ENCODE measurements at places on chromosomes 11 and 22.

DNA sequence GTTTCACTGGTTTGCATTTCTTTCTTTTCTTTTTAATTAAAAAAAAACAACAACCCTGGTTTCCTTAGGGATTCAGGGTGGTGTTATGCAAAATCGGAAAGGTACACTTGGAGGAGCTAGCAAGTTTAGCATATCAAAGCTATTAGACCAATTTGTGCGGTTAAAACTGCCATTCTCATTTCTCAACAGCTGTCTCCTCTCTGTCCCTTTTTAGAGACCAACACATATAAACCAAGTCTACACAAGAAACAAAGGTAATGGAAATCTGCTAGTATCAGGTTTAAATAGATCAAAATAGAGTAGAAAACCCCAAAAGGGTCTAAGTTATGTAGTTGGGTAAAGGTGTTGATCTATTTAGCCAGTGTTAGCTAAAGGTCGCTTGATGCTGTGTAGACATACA lies 1.7 kb upstream of the SESN3 start:
- H3K27ac ChIP-seq: peak overlapping the region; percentile 96
- DNase-seq: no peak
- H3K36me3 ChIP-seq: no peaks in the 10 kb centered on the region
- H3K27me3 ChIP-seq: no peaks in the 10 kb centered on the region

DNA sequence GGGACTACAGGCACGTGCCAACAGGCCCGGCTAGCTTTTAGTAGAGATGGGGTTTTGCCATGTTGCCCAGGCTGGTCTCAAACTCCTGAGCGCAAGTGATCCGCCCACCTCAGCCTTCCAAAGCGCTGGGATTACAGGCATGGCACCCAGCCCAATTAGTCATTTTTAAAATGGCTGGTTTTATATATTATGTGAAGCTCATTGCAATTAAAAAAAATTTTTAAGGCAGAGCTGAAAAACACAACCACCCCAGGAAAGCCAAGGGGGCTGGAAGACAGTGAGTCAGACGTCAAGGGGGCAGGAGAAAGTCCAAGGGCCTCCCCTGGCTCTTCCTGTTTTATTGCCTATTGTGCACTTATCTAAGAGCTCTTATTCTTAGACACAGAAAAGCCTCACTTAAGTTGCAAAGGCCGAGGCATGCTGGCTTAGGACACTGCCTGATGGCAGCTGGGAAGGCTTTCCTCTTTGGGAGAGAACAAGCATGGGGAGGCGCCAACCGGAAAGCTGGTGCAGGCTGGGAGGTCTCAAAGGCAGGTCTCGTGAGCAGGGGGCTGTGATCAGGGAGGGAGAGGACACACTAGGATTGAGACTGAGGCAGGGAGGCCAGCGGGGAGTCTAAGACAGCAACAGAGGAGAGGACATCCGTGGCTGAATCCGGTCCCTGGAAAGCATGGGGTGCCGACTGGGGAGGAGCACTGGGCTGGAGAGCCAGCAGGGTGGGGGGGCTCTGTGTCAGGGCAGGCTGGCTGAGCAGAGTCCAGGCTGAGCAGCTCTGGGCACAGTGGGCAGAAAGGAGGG lies 11.1 kb upstream of the OSM start:
- H3K27ac ChIP-seq: no peak overlapping the region
- H3K4me1 ChIP-seq: no peaks in the 10 kb centered on the region
- H3K36me3 ChIP-seq: no peaks in the 10 kb centered on the region
- DNase-seq: no peak

- no peaks in the 10 kb centered on the region for H3K4me1 ChIP-seq
- no peaks in the 10 kb centered on the region for H3K36me3 ChIP-seq
- H3K4me3 ChIP-seq: no peak overlapping the region
- H3K27ac ChIP-seq: no peak overlapping the region
Measured at GRCh38 chr11:69974528-69974927, 103.6 kb upstream of the ANO1 start.

GRCh38 chr11:126421271-126421671 lies 65.8 kb downstream of the ST3GAL4 start:
- no peak overlapping the region for H3K4me3 ChIP-seq
- H3K4me1 ChIP-seq: no peaks in the 10 kb centered on the region
- H3K27ac ChIP-seq: peak overlapping the region; percentile 38
- no peaks in the 10 kb centered on the region for H3K27me3 ChIP-seq
- DNase-seq: no peak
- no peaks in the 10 kb centered on the region for H3K36me3 ChIP-seq

DNA sequence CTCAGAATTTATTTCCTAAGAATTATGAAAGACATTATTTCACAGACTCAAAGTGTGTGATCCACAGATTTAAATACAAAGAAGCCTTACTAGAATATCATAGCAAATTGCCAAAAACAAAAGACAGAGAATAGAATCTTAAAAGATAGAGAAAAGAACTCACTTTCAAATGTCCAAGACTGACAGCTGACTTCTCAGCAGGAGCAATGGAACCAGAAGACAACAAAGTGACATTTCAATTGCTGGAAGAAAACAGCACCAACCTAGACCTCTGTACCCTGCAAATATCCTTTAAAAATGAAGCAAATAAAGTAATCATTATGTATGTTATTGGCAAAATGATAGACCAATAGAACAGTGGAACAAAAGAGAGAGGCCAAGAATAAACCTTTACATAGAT lies 109.2 kb downstream of the TTC17 start:
- H3K4me1 ChIP-seq: no peaks in the 10 kb centered on the region
- no peak for DNase-seq
- H3K4me3 ChIP-seq: no peak overlapping the region
- H3K36me3 ChIP-seq: no peaks in the 10 kb centered on the region
- H3K27me3 ChIP-seq: no peaks in the 10 kb centered on the region

DNA sequence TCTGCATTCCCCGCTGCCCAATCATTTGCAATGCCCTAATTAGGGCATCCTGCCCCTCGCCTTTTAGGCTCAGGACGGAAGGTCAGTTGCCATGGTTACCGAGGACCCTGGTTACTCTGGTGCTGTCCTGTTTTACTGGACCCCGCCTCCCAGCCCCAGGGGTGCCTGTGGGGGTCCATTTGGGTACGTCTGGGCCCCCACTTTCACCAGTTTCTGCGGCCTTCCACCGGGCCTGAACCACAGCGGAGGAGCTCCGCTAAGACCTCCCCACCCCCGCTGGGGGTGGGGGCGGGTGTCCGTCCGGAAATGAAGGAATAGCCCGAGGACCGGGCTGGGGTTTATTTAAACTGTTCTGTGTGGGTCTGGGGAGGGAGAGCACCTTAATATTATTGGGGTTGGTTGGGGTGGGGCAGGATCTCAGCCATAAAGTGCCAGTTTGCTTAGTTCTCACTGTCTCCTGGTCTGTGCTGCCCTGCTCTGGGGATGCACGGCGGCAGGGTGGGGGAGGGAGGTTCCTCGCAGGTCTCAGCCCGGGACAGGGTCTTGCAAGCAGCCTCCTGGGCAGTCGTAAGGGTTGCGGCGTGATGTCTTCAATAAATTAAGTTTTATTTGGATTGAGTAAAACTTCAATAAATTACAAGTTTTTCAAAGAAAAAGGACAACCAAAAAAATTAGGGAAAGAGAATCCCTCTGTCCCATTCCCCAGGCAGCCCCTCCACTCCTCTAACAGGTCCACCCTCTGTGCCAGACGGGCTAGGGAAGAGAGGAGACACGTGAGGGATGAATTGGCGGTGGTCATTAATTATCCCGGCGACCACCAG lies 5.3 kb downstream of the PHOX2A start:
- no peak overlapping the region for H3K27ac ChIP-seq
- no peak overlapping the region for H3K4me3 ChIP-seq
- H3K36me3 ChIP-seq: peaks cover 23% of the 10 kb centered on the region
- no peaks in the 10 kb centered on the region for H3K27me3 ChIP-seq
- no peaks in the 10 kb centered on the region for H3K4me1 ChIP-seq

GRCh38 chr11:84437071-84437980 lies 1151.2 kb upstream of the CCDC90B start:
- H3K4me3 ChIP-seq: no peak overlapping the region
- no peaks in the 10 kb centered on the region for H3K27me3 ChIP-seq
- DNase-seq: peak; percentile 76
- no peak overlapping the region for H3K27ac ChIP-seq
- H3K36me3 ChIP-seq: no peaks in the 10 kb centered on the region
- peaks cover 4% of the 10 kb centered on the region for H3K4me1 ChIP-seq

- H3K4me1 ChIP-seq: no peaks in the 10 kb centered on the region
- peak; percentile 71 for DNase-seq
- peak overlapping the region; percentile 28 for H3K4me3 ChIP-seq
Measured at GRCh38 chr11:30585125-30585891, 845 bp downstream of the MPPED2 start.

- peak; percentile 38 for DNase-seq
- H3K4me1 ChIP-seq: no peaks in the 10 kb centered on the region
- H3K4me3 ChIP-seq: no peak overlapping the region
- H3K27ac ChIP-seq: peak overlapping the region; percentile 46
- H3K27me3 ChIP-seq: no peaks in the 10 kb centered on the region
Measured at GRCh38 chr22:35622191-35622913, 5.2 kb upstream of the MB start.

DNA sequence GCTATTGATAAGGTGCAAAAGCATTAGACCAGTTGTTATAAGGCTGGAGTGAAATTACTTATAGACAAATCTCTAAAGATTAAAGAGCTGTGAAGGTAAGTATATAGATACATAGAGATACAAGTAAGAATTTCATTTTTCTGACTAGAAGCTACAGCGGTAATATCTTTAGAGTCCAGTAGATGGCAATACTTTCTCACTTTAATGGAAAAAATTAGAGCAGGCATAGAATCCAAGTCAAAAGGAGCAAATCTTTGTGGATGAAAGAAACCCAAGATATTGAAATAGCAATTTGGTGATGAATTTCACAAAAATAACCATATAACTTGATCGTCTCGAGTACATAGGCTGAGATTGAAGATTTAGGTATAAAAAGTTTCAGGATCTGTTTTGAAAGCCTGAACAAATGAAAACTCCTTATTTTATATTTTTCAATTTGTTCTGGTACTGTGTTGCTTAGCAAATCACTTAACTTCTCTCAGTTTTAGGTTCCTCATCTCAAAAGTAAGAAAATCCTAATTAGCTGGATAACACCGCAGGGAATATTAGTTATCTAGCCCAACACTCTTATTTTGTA lies 81.9 kb downstream of the UVRAG start:
- no peaks in the 10 kb centered on the region for H3K27me3 ChIP-seq
- no peak overlapping the region for H3K27ac ChIP-seq
- H3K4me3 ChIP-seq: no peak overlapping the region
- H3K36me3 ChIP-seq: no peaks in the 10 kb centered on the region
- H3K4me1 ChIP-seq: no peaks in the 10 kb centered on the region

GRCh38 chr22:46462726-46463371 lies 74.6 kb downstream of the CELSR1 start:
- H3K27ac ChIP-seq: no peak overlapping the region
- no peak overlapping the region for H3K4me3 ChIP-seq
- no peaks in the 10 kb centered on the region for H3K36me3 ChIP-seq
- no peaks in the 10 kb centered on the region for H3K4me1 ChIP-seq
- no peaks in the 10 kb centered on the region for H3K27me3 ChIP-seq

DNA sequence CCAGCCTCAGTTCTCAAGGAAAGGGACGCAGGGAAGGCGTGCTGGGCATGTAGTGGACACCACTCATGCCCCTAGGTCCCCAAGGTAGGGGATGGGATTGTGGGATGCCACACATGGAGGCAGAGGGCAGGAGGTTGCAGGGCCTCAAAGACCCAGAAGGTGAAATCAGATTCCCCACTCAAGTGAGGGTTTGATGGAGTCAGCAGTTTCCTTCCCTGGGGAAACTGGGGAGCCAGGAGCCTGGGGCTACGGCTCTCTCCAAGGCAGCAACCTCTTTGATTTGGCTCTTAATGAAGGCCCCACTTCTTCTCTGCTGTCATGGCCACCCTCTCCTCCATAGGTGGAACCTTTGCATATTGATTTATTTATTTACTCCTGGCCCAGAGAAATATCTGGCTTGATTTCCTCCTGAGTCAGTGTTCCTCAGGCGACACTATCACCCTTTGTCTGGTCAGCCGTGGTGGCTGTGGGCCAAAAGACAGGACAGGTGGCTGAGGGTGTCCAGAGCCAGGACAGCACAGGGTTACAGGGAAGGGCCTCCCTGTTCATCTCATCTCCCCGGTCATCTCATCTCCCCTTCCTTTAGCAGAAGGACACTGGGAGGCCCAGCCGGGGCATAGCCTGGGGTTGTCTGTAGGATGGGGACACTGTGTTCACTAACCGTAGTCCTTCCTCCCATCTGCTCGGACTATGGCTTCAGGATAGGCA lies 9.6 kb downstream of the GNAZ start:
- peak; percentile 29 for DNase-seq
- H3K27me3 ChIP-seq: no peaks in the 10 kb centered on the region
- no peak overlapping the region for H3K4me3 ChIP-seq
- no peaks in the 10 kb centered on the region for H3K36me3 ChIP-seq
- no peak overlapping the region for H3K27ac ChIP-seq
- H3K4me1 ChIP-seq: no peaks in the 10 kb centered on the region

DNA sequence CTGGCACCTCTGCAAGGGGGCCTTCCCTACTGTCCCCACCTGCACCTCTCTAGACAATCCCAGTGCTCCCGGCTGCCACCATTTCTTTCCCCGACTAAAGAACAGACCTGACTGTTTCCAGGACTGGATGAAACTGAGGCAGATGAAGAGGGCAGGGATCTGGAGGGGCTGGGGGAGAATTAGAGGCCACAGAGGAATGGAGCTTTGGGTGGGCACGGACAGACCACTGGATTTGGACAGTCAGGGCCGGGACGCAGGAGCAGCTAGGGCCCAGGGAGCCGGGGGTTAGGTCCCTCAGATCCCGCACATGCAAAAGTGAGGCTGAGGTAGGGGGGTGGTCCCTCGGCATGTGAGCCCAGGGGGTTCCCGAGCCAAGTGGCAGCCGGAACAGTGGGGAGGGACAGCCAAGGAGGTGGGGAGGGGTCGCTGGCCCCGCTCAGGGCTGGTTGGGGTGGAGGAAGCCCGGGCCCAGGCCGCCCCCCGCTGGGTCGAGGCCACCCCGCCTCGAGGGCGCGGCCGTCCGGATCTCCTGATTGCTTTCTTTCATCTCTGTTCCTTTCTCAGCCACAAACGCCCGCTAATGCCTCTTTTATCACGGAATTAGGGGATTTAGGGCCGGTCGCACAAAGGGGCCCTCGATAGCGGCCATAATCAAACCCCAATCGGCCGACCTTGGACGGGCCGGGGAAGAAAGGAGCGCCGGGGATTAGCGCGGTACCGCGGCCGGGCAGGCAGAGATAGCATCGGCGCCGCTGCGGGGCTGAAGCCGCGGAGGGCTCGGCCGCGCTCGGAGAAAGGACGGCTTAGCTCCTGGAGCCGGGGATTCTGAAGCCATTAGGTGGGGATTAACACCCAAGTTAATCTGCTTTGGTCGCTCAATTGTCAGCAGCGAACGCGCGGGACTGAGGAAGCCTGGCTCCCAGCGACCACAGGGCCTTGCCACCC lies 9.3 kb downstream of the SLC25A1 start:
- H3K4me3 ChIP-seq: no peak overlapping the region
- no peak for DNase-seq
- peaks cover 11% of the 10 kb centered on the region for H3K4me1 ChIP-seq

DNA sequence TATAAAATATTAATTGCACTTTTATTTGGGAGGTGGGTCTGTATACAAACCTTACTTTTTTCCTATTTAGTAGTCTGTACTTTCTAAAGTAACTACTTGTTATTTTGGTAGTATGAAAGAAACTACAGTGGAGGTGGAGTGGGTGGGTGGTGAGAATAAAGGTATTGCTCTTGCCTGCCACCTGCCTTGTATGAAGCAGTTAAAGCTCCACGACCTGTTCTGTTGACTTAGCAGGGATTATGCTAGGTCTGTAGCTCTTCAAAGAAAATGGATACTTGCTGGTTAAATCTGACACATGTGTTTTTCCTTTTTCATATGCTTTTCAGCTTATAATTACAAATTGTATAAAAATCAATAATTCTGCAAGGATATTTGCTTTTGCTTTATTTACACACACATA lies 111.9 kb downstream of the EHF start:
- H3K27ac ChIP-seq: no peak overlapping the region
- no peaks in the 10 kb centered on the region for H3K4me1 ChIP-seq
- no peak overlapping the region for H3K4me3 ChIP-seq
- no peaks in the 10 kb centered on the region for H3K36me3 ChIP-seq
- DNase-seq: no peak
